ENCODE measurements at places on chromosomes 3 and 15. TPM values are rescaled to one million over a fixed set of nuclear protein-coding genes. Genes with fewer than 3 reads are reported as not detected.

DNA sequence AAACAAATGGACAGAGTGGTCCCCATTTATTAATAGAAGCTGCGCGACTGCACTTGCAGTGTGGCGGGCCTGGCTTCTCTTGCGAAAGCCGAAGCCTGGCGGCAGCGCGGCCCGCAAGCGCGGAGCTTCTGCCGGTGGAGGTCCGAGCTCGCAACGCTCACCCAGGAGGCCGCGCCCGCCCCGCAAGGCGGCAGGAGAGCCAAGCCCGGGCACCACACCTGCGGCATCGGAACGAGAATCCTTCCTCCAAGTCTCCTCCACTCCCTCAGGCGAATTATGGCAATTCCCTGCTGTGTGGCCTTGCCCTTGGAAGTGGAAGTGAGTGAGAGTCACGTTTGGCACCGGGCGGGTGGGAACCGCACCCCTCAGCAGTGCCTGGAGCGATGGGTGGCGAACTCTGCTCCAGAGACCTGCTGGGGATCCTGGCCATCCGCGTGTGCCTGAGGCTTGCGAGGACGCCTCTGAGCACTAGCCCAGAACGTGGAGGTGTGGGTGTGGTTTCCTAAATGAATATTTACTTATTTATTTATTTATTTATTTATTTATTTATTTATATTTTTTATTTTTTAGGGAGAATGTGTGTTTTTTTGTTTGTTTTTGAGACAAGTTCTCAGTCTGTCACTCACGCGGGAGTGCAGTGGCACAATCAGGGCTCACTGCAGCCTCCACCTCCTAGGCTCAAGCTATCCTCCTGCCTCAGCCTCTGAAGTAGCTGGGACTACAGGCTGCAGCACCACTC lies 133.7 kb upstream of the UBE2E1 start:
- no peak for DNase-seq
- H3K36me3 ChIP-seq, result no peaks in the 10 kb centered on the region
- no peak overlapping the region for H3K27ac ChIP-seq
- H3K4me1 ChIP-seq, result no peaks in the 10 kb centered on the region
- H3K27me3 ChIP-seq, result no peaks in the 10 kb centered on the region

DNA sequence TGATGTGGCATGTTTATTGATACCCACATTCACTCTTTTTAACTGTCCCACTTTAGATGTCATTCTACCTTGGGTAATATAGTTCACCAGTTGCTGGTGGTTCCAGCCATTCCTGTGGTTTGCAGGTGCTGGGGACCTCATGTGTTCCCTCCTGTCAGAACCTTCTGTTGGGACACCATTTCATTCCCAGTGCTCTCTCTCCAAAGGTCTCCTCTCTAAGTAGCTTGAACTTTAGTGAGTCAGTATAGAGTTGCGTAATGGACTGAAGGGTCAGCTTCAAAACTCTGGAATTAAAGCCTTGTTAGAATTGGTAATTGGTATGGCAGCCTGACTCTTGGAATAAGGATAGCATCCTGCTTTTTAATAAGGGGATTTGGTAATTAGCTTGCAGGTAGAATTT lies 108.5 kb downstream of the PLCL2 start:
- H3K4me1 ChIP-seq, result no peaks in the 10 kb centered on the region
- no peaks in the 10 kb centered on the region for H3K27me3 ChIP-seq
- no peaks in the 10 kb centered on the region for H3K36me3 ChIP-seq
- H3K27ac ChIP-seq, result no peak overlapping the region
- no peak for DNase-seq
- H3K4me3 ChIP-seq, result no peak overlapping the region

- H3K4me3 ChIP-seq, result no peak overlapping the region
- no peaks in the 10 kb centered on the region for H3K36me3 ChIP-seq
- no peaks in the 10 kb centered on the region for H3K4me1 ChIP-seq
- H3K27ac ChIP-seq, result no peak overlapping the region
Measured at GRCh38 chr3:130839813-130840212, 54.1 kb upstream of the ATP2C1 start.

The FANCD2OS gene
- total RNA-seq, result not detected

The ADCY5 gene
- total RNA-seq, result 0.21 TPM

DNA sequence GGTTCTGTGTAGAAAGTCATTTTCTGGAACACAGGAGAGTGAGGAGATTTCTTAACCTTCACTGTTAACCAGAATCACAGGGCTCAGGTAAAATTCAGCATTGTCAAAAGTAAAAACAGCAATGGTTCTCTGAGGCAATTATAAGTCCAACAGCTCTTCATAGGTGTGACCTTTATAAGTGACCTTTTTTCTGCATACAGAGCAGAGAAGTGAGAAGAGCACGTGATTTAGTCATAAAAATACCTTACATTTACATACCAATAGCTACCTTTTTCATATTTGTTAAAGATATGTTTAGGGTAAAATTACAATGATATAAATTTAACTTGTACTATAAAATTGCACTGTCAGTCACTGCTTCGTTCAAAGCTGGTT lies 36.2 kb upstream of the ZKSCAN7 start:
- no peak overlapping the region for H3K4me3 ChIP-seq
- no peak for DNase-seq

GRCh38 chr3:158771982-158772381 lies 29.9 kb upstream of the MFSD1 start:
- no peak overlapping the region for H3K4me3 ChIP-seq
- no peak for DNase-seq
- H3K4me1 ChIP-seq, result no peaks in the 10 kb centered on the region
- H3K36me3 ChIP-seq, result no peaks in the 10 kb centered on the region
- no peaks in the 10 kb centered on the region for H3K27me3 ChIP-seq

The ATP8B4 gene
- total RNA-seq, result 0.30 TPM

The SLC35G2 gene
- 25.0 TPM for total RNA-seq

DNA sequence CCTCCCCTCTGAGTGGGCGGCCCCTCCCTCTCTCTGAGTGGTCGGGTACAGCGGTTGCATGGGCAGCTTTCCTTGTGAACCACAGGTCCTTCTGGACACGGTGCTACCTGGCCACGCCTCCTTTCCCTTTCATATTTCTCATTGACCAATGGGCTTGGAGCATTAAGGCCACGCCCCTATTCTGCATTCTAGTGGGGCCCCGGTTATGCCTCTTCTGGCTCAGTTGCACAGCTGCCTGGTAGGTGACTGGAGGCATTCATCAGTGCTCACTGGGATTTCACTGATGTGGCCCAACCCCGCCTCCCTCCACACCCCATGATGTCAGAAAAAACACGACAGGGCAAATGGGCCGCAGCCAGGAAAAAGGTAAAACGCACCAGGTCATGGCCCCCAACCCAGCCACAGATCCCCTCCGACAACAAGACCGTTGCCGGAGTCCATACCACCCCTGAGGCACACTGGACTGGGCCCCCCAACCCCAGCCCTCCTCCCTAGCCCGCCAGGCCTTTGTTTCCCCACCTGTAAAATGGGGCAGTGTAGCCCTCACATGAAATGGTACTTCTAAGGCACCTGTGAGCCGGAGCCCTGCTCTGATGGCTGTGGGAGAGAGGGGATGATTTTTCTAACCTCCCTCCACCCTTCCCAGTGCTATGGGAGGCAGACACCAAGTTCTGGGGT lies 26.3 kb downstream of the NGRN start:
- peaks cover 3% of the 10 kb centered on the region for H3K4me1 ChIP-seq
- H3K4me3 ChIP-seq, result no peak overlapping the region
- H3K36me3 ChIP-seq, result no peaks in the 10 kb centered on the region
- H3K27me3 ChIP-seq, result no peaks in the 10 kb centered on the region
- peak; percentile 61 for DNase-seq
- no peak overlapping the region for H3K27ac ChIP-seq

The GATM gene
- total RNA-seq, result 9.5 TPM

- no peak overlapping the region for H3K4me3 ChIP-seq
- DNase-seq, result no peak
- no peak overlapping the region for H3K27ac ChIP-seq
- no peaks in the 10 kb centered on the region for H3K36me3 ChIP-seq
Measured at GRCh38 chr15:82186719-82187406, 75.7 kb downstream of the EFL1 start.
